Stimulated activated CD4-positive, alpha-beta T cell treated with anti-CD3 and anti-CD28 coated beads, Interleukin-1b, Interleukin-23, amount 100 ng/mL, for 48 hours (primary cell): ENCODE measurements at places on chromosomes 3 and 15.

GRCh38 chr3:195907684-195907933 is 742 bp downstream of the TNK2 start:
- DNase-seq = no peak

GRCh38 chr15:62857411-62857853 is 185.1 kb upstream of the TPM1 start:
- peak; percentile 14 for DNase-seq

DNA sequence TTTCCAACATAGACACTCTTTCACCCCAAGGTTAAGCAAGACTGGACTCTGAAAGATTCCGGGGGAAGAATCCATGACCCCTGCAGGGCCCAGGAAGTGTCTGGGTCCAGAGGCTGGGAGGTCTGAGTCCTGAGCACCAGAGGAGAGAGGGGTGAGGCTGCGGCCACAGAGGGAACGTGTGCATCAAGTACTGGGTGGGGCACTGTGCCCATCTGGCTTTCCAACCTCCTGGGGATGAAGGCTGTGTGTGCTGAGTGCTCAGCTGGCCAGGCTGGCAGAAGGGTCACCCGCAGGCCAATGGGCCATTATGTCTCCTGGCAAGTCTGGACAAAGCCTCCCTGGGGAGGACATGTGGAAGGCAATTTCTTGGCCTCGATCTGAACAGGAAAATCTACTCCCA is 3.3 kb downstream of the CHRNA3 start:
- DNase-seq = no peak

DNA sequence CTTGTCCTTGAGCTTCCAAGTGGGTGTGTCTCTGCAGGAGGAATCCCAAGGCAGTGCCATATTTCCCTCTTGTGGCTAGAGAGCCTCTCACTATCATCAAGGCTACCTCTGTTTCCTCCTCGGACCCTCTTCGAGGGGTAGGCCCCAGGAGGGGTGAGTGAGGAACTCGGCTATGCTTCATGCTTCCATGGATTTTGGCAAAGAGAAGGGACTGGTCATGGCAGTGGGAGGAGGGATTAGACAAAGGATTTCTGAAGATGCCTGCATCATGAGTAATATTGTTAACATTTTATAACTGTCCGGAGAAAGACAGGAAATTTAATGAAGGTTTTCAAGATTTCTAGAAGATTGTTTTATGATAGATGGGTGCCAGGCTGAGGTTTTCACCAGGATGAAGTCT is 241.5 kb downstream of the CLSTN2 start:
- DNase-seq = no peak

- DNase-seq = no peak
These were observed 78.6 kb upstream of the TSEN2 start for GRCh38 chr3:12405432-12406272.

DNA sequence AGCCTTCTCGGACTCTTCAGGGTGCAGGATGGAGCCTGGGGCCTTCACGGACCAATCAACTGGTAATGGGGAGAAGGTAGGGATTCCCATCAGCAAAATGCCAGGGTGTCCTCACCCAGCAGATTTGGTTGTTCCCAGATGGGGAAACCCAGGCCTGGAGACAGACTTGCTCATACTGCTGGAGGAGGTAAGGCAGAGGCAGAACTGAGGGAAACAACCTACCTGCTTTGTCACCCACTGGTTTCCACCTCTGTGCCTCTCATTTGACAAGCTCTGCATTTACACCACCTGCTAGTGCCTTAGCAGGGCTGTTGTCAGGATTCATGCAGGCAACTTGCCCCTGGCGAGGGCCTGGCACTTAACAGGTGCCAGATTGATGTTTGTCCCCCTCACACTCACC is 15.9 kb downstream of the RHCG start:
- no peak for DNase-seq

GRCh38 chr15:58448906-58449305 is 17.1 kb downstream of the LIPC start:
- no peak for DNase-seq
